ENCODE measurements at places on chromosomes 3 and 15.

DNA sequence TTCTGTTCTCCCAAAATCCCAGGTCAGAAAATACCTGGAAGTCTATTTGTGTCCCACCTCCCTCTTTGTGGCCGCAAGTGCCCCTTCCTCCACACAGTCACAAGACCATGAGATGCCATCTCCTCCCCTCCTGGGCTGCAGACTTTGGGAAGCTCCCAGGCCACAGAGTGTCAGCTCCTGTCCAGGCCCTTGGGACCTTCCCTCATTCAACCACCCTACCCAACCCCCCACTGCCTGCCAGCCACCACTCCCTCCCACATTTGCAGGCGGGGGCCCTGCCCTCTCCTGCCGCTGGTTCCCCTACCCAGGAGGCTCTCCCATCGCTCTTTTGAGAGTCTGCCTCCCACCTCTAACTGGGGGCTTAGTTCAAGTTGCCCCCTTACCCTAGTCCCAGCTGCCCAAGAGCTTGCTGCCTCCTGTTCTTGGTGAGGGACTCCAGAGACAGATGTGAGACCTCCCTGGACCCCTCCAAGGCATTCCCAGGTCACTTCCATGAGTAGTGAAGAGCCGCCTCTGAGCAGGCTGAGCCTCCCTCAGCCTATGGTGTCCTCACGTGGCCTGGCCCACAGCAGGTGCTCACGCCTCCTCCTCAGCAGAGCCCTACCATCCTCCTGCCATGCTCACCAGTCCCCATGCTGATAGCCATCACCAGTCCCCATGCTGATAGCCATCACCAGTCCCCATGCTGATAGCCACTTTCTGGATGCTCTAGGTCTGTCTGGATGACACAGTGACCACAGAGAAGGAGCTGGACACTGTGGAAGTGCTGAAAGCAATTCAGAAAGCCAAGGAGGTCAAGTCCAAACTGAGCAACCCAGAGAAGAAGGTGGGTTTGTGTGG lies 15.9 kb upstream of the STAB1 start:
- no peak for DNase-seq

DNA sequence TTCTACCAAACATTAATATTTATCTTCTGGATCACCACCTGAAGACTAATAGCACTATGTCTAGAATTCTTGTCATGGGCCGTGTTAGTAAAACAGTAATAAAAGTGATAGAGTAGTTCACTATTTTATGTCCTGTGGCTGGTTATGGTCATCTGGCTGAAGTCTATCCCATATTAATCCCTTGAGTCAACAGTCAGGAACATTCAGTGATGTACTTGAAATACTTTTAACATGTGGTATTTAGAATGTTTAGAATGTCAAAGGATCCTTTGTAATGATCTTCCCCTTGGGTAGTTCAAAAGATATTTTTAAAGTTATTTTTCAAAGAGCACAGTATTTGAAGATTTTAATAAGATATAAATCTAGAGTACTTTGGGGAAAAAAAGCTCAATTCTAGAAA lies 117.0 kb downstream of the MBNL1 start:
- DNase-seq = no peak

GRCh38 chr3:65291448-65292125 lies 603.8 kb upstream of the ADAMTS9 start:
- DNase-seq = no peak

GRCh38 chr15:26011916-26012315 lies 148.8 kb upstream of the ATP10A start:
- DNase-seq = no peak

- no peak for DNase-seq
Observed at GRCh38 chr15:80114114-80114513, 38.7 kb upstream of the FAH start.

- DNase-seq = no peak
Observed at GRCh38 chr3:3636815-3637214, 162.4 kb upstream of the LRRN1 start.

DNA sequence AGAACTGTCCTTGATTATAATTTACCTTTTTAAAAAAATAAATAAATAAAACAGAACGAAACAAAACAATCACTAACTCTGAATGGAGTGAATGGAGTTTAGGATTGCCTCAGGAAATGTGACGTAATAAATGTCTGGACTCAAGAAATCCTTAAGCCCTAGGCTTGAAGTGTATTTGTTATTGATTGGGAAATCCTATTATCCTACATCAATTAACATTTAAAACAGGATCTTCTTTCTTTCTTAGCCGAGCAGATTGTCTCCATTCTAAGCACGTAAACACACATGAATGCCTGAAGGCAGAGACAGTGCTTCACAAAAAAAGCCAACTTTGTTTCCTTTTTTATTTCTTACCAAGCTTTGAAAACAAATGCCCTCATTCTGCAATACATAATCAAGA lies 33.4 kb downstream of the KAT2B start:
- DNase-seq = no peak

DNA sequence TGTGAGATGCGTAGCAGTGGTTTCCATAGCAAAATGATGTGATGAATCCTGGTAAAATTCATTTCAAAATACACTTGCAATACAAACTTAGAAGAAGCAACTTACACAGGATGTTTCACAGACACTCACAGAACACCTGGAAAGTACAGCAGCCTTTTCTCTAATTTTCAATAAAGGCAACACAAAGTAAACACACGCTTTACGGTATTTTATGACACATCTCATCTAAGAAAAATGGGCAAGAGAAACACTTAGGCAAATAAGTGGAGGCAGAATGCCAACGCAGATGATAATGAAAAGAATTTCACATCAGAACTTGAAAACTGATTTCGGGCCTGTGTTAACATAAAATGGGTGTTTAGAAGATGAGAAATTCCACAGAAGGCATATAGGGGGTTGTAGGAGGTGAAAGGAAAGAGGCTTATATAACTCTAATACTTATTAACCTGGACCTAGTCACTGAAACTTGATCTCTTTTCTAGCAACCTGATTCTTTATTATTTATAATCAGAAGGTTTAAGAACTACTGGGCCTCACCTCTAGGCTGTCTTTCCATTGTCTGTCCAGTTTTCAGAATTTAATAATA lies 25.6 kb upstream of the MAP3K13 start:
- DNase-seq = no peak

DNA sequence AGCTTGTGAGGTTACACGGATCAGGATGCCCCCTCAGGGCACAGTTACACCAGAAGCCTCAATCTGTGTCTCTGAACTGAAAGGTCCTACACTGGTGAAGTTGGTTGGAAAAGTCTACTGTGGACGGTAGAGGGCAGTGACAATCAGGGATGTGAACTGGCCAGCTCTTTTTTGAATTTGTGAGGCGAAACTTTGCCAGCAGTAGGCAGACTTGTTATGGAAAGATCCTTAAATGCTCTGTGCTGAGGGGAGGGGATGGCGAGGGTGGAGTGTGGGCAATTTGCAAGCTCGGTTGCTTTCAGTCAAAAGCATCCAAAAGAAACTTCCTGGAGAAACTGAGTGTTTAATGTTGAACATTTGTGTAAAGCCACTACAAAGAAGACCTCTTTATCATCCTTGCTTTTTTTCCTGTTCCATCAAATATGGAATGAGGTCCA lies 127.4 kb upstream of the ABHD17C start:
- DNase-seq = no peak
